CD4-positive, alpha-beta T cell treated with Interleukin-6 for 4 hours (primary cell): ENCODE measurements at places on chromosomes 13 and 19.
A peak's percentile ranks its signal among the peaks of the same experiment; 100 is the strongest.

DNA sequence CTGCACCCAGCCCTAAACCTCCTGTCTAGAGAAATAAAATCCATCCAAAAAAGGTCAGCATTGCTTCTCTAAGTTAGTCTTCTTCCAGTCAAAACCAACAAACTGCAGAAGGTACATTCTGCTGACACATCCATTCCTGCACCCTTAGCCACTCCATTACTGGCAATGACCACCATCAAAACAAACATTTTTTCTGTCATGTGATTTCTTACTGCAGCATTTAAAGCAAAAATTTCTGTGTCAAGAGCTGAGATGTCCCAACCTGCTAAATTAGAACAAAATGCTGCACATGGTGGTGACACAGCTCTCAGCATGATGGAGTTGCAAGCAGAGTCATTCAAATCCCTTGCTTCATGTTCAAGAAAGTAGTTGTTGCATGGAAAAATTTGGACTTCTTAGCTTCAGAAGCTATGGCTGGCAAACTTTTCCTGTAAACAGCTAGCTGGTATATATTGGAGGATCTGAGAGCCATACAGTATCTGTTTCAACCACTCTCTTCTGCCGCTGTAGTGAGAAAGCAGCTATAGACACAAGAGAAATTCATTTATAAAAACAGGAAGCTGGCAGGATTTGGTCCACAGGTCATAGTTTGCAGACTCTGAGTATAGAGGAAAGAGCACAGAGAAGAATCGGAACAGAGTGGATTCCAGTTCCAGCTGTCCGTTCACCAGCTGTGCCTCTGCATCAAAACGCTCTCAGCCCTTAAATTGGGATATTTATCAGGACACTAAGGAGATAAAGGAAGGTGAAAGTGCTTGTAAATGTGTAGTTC lies 17.4 kb downstream of the RUBCNL start:
- DNase-seq = no peak

- DNase-seq = no peak
These were observed 225.3 kb downstream of the NALCN start for GRCh38 chr13:101190976-101191375.

DNA sequence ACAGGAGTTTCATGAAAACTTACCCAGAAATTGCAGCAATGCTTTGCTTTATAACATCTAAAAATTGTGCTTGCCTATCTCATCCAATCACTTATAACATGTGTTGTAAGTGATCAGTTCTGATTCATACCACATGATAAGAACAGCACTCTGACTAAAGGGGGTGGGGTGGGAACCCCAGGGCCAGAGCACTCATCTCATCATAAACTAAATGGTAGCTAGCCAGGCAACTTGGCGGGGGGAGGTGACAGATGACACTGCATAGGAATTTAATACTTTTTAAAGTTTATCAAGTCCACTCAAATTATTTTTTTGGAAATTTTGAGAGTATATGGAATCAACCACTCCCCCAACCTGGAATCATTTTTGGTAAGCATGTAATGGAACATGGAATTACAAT lies 42.1 kb downstream of the FOXO1 start:
- peak; percentile 63 for DNase-seq

- no peak for DNase-seq
These were observed 5.6 kb downstream of the ADAMTSL5 start for GRCh38 chr19:1507192-1507660.

DNA sequence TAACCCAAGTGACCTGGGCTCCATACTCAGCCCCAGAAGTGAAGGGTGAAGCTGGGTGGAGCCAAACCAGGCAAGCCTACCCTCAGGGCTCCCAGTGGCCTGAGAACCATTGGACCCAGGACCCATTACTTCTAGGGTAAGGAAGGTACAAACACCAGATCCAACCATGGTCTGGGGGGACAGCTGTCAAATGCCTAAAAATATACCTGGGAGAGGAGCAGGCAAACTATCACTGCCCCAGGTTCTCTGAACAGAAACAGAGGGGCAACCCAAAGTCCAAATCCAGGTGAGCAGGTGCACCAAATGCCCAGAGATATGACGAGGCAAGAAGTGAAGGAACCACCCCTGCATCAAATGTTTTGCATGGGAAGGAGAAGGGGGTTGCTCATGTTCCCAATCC lies 6.1 kb upstream of the CEACAM7 start:
- no peak for DNase-seq

DNA sequence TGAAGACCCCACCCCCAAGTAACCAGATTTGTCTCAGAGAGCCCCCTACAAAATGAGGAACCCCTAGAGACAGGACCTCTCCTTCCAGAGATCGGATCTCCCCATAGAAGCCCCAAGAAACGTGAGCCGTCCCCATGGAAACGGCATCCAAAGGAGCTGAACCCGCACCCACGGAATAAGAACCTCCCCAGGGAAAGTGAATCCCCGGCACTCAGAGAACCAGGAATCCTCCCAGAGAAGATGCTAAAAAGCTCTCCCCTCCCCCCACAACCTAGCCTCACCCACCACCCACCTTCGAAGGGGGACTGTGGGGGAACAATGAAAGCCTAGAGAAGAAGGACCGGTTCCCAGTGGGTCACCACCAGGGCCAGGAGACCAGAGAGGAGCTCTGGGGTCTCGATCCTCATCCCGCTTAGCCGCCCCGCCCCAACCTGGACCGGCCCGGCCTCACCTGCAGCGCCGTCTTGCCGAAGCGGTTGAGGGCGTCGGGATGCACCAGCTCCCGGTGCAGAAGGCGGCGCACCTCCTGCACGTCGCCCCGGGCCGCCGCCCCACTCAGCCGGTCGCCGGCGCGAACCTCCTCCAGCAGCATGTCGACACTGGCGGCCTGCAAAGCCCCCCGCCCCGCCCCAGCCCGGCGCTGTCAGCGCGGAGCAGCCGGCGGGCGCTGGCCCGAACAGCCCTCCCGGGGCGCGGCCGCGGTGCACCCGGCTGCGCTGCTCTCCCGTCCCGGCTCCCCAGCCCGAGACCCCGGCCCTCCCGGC lies 535 bp downstream of the CDKN2D start:
- peak; percentile 72 for DNase-seq

- no peak for DNase-seq
These were observed 6.1 kb downstream of the RANBP3 start for GRCh38 chr19:5971714-5972354.

GRCh38 chr19:49799798-49800376 lies 13.2 kb downstream of the FUZ start:
- peak; percentile 37 for DNase-seq

- DNase-seq = no peak
These were observed 322.7 kb upstream of the SLITRK6 start for GRCh38 chr13:86121881-86122280.

DNA sequence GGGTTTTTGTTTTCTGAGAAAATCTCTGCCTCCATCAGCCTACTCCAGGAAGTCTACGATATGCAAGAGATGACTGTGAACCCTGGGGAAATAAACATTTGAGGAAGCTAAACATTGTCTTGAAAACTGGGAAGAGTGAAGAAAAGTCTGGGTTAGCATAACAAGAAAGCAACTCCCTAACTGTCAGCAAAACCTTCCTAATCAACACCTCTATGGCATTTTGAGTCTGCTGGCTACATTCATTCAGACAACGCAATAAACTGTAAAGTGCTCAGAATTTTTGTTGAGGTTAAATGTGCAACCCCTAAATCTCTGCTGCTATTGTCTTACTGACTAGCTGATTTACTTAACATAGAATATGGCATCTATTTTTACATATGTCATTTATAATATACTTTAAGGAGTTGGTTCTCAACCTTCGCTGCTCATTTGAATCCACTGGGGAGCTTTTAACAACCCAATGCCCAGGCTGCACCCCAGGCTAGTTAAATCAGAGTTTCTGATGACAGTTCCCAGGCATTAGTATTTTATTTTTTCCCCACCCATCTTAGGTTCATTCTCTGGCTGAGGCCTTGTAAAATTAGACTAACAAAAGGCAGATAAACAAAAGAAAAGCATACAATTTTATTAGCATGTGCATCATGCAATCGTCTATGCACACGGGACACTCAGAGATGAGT lies 45.3 kb upstream of the SERTM1 start:
- no peak for DNase-seq

GRCh38 chr19:39676004-39676403 lies 20.3 kb downstream of the LGALS16 start:
- DNase-seq = no peak

DNA sequence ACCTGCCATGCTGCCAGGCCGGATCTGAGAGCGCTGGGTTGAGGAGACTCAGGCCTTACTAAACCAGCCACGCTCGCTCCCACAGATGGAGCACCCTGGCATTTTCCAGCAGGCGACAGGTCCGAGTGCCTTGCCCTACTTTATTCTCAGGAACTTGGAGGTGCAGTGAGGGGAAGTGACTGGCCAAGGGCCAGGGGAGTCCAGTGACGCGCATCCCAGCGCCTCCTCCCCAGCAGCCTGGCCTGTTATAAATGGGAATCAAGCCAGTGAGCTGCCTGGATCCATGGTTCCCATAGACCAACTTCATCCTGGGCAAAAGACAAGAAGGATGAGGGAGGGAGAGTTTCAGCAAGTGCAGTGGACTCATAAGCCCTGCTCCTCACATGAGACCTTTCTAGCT lies 35.5 kb downstream of the TMED1 start:
- DNase-seq = no peak

DNA sequence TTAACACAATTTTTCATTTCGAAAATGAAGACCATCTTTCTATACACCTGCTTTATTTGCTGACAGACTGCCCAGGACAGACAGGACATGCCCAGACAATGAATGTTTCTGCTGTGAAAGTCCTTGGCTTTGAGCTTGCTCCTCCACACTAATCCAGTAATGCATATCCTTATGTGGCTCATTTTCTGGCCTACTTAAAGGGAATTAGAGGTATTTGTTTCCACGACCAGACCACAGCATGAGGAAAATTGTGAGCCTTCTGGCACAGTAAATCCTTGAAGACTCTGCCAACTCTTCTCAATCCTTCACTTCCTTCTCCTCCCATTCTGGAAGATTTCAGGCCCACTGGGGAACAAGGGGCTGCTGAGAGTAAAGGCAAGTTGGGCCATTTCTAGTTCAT lies 25.7 kb downstream of the CCDC70 start:
- no peak for DNase-seq

DNA sequence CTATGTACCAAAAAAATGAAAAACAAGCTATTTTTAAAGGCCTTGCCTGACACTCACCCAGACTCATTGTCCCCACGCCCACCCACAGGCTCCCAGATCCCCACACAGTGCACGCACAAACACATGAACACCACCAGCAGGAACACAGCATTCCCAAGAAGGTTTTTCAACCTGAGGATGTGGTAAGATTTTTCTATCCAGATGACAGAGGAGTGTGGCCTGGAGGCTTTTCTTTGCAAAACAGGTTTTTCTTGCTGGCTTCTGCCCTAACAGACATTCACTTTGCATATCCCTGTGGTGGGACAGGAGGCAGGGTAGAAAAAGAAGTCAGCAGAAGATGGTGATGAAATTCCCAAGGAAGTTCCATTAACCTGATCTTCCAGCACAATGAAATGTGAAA lies 97.8 kb downstream of the KLF12 start:
- no peak for DNase-seq

- no peak for DNase-seq
These were observed 194.4 kb downstream of the GGACT start for GRCh38 chr13:100394005-100394695.

DNA sequence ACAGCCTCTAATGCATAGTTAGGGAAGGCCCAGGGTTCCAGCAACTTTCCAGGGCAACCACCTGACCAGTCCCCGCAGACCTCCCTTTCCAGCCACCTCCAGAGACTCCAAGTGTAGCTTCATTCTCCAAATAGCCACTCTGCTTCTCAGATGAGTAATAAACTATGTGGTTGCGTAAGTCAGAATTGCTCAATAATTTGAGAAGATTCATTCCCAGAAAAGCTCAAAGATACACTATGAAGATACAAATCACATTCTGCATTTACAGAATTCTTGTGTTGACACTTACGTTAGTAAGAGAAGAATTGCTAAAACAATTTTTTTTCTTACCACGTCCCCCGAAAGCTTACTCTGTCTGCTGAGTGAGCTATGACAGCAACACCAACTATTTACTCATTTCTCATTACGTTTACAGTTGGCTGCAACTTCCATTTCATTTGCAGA lies 8.2 kb upstream of the LATS2 start:
- no peak for DNase-seq

- no peak for DNase-seq
These were observed 119.4 kb downstream of the DIAPH3 start for GRCh38 chr13:60044321-60044720.

GRCh38 chr19:49224879-49225278 lies 67.3 kb downstream of the TRPM4 start:
- DNase-seq = peak; percentile 28

GRCh38 chr13:109788372-109789111 lies 2.2 kb upstream of the IRS2 start:
- DNase-seq = no peak

- no peak for DNase-seq
These were observed 45.6 kb downstream of the ZNF283 start for GRCh38 chr19:43872547-43873336.

- no peak for DNase-seq
These were observed 203.0 kb downstream of the KLF5 start for GRCh38 chr13:73261739-73262216.

- DNase-seq = no peak
These were observed 5.3 kb downstream of the FGF21 start for GRCh38 chr19:48760504-48761205.

- no peak for DNase-seq
These were observed 670.2 kb downstream of the DIAPH3 start for GRCh38 chr13:59493436-59493965.

DNA sequence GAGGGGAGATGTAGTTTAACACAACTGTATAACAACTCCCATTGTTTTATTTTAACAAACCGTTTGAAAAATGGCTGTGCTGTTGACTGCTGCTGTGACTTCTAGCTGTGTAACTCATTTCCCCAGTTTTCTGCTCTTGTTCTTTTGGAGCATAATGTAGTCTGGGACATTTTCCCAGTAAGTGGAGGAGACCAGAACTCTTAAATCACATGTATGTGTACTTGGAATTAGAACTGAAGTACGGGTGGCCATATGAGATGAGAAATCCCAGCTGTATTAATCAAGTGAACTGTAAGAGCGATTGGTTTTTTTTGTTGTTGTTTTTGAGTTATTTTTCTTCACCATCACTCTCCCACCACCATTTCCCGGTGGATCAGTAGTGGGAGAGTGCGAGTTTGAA lies 49.4 kb upstream of the RNF113B start:
- DNase-seq = no peak

GRCh38 chr13:110214637-110215036 lies 92.3 kb downstream of the COL4A1 start:
- no peak for DNase-seq

DNA sequence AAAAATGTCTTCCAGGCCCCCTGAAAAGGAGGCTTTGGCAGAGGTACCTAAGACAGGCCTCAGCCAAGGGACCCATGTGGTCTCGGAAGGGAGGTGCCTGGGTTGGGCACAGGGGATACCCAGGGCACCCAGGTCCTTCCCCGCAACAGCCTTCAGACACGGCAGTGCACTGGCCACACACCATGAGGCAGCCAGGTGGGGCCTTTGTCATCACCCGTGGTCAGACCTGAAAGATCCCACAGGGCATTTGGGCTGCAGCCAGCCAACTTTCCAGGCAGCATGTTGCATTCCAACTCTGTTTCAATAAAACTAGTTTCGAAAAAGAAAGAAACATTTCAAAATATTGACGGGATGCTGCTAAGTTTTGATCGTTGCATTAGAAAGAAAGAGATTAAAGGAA lies 4.7 kb upstream of the TUBGCP3 start:
- DNase-seq = no peak

GRCh38 chr19:51417810-51418157 lies 342 bp upstream of the SIGLEC10 start:
- no peak for DNase-seq
